ENCODE measurements at places on chromosomes 7 and 10.

GRCh38 chr10:131651674-131652437 lies 249.0 kb upstream of the PPP2R2D start:
- DNase-seq = no peak

DNA sequence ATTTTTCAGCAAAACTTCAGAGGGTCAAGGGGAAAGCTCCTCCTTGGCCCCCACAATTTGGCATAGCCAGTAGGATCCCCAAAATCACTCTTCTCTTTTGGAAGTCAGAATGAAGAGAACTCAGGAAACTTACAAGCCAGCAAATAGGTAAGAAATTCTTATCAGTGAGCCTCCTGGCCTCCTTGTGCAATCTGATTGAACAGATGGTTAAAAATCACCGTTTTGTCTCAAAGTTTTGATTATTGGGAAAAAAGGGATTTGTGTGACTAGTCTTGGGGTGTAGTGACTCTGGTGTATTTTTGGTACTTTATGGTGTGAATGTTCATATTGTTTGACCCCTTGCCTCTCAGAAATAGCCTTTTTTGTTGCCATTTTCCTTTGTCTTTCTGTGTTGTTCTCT lies 56.2 kb downstream of the HTR7 start:
- DNase-seq = no peak

GRCh38 chr10:28872587-28873165 lies 195.4 kb downstream of the BAMBI start:
- DNase-seq = no peak

DNA sequence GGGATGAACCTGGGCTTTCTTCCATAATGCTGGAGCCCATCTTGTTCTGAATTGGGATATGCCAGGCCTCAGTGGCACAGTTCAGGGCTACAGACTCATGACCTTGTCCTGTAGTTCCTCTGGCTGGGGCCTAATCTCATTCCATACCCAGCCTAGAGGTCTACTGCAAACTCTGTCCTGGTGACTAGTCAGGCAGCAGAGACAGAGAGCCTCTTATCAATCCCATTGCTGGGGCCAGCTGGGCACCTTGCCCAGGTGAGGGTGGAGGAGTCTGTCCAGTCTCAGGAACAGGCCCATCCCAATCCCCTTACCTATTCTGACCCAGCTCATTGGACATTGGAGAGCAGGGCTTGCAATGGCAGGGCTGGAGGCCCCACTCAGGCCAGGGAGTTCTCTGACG lies 28.0 kb upstream of the COMTD1 start:
- DNase-seq = no peak

GRCh38 chr10:91344117-91344856 lies 65.9 kb upstream of the HECTD2 start:
- DNase-seq = no peak

DNA sequence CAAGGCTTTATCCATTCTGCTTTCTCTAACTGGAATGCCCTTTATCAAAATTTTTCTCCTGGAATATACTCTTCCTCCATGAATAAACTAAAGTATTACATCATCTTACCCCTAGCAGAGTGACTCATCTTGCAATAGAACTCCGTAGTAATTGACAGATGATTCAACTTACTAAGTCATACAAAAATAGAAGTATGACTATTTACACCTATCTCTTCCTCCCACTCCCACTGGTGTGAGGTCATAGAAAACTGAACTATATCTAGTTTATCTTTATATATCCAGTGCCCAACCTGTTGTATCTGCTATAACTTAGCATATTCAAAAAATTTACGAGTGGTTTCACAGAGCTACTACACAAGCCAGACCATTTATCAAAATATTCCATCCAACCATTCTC lies 26.1 kb downstream of the ABCB1 start:
- DNase-seq = no peak

DNA sequence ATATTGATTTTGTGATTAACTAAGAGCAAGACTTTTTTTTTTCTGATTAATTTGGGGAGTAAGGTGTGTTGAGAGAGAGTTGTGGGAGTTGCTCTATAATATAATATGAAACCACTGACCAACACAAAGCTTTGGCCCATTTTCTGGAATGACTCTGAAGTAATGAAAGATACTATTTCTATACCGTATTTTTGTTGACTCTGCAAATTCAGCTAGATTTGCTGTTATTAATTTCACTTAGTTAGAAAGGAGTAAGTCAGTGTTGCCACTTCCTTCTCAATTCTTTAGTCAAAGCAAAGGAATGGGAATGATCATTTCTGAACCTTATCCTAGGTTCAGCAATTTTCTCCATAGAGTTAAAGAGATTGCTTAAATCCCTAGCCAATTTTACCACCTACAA lies 313.0 kb upstream of the FZD1 start:
- no peak for DNase-seq

- DNase-seq = no peak
Observed at GRCh38 chr7:48760528-48761265, 163.7 kb upstream of the CDC14C start.

DNA sequence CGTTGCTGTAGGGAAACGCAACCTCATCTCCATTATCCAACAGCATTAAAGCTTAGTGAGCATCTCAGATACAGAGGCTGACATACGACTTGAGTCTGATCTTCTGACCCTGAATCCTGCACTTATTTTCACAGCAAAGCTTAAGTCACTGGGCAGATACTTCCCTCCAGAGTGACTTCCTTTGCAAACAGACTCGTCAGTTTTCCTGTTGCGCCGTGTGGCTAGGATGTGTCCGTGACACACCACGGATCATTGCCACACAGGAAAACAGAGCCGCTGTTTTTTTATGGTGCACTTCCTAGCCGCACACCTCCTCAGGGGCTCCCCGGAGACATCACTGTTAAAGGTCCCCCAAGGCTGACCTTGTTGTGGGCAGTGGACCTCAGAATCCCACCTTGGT lies 94.9 kb upstream of the MKI67 start:
- DNase-seq = no peak

- no peak for DNase-seq
Observed at GRCh38 chr10:100174699-100175677, 10.8 kb downstream of the ERLIN1 start.

GRCh38 chr7:52481571-52481970 lies 553.9 kb upstream of the POM121L12 start:
- DNase-seq = no peak

DNA sequence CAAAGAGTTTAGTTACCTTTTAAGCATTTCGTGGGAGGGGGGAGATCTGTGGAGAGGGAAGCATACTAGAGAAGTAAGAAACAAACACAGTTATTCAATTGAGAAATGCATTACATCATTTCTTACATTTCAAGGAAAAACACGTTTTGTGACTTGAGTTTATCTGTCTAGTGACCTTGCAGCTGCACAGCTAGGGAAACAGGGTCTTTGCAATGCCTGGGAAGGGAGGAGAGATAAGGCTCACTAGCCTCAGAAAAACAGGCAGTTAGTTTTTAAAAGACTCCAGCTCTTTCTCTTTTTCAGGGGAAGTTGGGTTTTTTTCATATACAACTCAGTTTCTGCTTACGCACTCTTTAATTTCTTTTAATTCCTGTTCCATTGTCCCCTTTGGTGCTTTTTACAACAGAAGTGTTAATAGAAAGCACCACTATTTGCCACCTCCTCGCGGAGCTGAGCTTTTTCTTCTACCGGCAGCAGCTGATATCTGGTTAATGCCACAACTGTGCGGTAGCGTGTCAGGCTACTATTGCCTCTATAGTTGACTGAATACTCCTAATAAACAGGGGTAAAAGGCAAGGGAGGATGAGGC lies 5.6 kb downstream of the CYP3A43 start:
- no peak for DNase-seq

GRCh38 chr10:52744057-52744805 lies 28.4 kb downstream of the MBL2 start:
- DNase-seq = no peak

DNA sequence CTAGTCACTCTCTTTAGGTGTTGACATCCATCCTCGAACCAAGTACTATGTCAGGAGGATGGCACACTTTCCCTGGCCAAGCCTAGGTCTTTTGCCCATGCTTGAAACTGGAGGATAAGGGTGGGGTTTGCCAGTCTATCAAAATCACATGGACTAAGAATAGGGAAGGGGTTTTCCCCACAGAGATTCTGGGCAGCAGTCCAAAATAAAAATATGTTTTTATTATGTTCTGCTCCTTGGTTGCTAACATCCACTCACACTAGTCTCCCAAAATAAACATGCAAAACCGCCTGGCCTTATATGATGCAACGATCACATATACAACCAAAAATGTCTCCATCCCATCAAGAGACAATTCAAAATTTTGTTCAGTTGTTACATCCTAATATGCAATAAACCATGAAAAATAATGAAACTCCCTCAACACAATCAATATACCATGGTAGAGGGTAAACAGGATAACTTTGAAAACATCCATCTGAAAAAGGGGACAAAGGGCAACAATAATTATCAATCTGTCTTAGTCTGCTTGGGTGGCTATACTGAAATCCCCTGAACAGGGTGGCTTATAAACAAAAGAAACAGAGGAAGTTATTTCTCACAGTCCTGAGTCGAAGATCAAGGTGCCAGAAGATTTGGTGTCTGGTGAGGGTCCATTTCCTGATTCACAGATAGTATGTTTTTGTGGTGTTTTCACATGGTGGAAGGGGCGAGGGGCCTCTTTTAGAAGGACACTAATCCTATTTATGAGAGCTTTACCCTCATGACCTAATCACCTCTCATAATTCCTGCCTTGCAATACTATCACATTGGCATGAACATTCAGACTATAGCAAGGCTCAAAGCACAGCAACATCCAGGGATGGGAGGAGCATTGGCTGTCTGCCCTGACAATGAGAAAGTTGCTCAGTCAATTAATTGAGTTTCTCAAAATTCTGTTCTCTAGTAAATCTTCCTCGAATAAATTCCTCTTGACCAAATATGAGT lies 159.3 kb downstream of the ETV1 start:
- no peak for DNase-seq

DNA sequence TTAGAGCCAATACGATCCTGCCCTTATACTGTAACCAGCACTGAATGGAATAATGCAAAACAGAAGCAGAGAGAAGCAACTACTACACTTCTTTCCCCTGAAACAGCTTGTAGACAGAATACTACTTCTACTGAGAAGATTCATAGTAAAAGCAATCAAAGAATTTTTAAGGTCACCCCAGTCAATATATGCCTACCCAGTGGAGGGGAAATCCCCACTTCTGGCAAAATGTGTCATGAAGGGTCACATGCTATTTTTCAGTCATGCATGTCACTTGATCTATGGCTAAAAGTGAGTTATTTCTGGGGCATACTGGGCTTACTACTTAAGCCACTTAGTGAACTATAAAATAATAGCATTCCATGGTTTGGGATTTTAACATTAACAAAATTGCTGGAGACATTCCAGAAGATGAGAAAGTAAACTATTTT lies 25.6 kb downstream of the IRF5 start:
- DNase-seq = no peak

GRCh38 chr10:119306514-119306951 lies 99.2 kb downstream of the GRK5 start:
- no peak for DNase-seq

DNA sequence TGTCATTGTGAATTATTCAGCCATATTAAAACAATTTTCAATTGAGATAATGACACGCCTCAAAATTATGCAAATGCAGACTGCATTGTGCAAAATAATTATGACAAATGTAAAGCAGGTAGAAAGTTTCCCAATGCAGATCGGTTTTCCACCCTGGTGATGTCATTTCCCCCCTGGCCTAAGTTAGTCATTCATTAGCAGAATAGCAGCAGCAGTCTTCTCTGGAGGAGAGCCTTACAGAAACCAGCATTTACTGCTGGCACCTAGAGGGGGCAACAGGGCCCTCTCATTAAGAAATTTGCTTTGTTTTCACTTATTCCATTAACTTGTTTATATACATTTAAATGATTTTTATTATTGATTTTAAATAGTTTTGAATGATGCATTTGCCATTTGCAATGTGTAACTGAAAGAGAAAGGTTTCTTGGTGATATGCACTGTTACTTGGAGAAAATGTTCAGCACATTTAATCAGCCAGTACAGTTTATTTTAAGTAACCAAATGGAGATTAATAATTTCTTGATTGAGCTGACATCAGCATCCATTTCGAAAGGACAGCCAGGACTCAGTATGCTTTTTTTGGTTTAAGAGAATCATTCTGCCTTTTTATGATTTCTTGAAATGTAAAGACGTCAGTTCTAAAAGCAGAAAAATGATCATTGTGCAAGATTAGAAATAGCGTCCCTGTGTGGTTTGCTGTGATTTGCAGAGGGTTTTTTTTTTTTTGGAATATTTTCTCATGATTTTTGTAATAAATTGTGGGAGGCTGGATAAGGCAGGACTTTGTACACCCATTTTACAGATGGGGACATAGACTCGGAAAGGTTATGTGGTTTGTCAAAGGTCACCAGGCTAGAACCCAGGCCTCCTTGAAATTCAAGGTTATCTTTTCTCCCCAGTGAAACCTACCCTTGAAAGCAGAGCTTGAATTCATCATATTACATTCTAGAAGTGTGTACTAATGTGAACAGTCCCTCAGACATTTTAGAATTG lies 3.5 kb downstream of the ARID5B start:
- no peak for DNase-seq

- no peak for DNase-seq
Observed at GRCh38 chr7:12401538-12402364, 1.9 kb downstream of the VWDE start.

DNA sequence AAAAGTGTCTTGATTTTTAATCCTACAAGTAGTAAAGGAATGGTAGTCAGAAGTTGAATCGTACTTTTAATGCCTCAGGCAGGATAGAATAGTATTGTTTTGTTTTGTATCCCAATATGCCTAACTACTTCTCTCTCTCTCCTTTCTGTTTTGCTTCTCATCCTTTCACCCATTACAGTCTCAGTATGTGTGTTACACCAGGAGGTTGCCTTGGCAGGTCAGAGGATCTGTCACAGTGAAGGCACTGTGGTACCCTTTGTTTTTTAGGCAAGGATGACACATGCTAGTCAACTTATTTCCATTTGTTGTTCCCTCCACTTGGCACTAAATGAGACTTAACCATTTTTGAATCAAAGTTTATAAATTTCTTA lies 94.4 kb downstream of the MAPK8 start:
- DNase-seq = no peak

DNA sequence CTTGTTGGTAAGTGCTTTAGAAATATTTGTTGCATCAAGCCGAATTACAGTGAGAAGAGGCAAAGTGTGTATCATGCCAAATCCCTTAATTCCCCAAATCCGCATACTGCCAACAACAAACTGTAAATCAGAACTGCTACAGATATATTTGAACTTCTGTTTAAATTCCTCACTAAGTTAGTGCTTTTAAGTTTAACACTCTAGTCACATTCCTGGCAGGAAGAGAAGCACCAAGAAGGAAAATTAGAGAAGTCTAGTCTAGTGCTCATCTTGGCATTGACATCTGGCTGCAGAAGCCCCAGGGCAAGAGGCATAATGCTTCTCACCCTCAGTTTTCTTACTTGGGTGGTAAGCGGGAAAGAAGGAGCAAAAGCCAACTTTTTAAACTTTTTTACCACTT lies 343.5 kb downstream of the GPR37 start:
- DNase-seq = no peak

GRCh38 chr10:64528294-64529002 lies 1007.2 kb downstream of the REEP3 start:
- DNase-seq = no peak

- no peak for DNase-seq
Observed at GRCh38 chr10:112967200-112967599, 17.2 kb downstream of the TCF7L2 start.

All from NCI-H187 treated with DMSO at 0.1 percent for 48 hours (cell line).